ENCODE measurements at places on chromosomes 2 and 18.
A peak's percentile ranks its signal among the peaks of the same experiment; 100 is the strongest.

GRCh38 chr2:203799908-203800307 is 67.7 kb upstream of the CTLA4 start:
- no peak for DNase-seq

- no peak for DNase-seq
Measured at GRCh38 chr2:59066787-59067399, 825.8 kb upstream of the FANCL start.

GRCh38 chr2:207200136-207200535 is 34.4 kb upstream of the KLF7 start:
- DNase-seq: no peak

- DNase-seq: peak; percentile 34
Measured at GRCh38 chr18:9475643-9476591, 604 bp downstream of the RALBP1 start.

GRCh38 chr2:54360055-54360792 is 95.9 kb upstream of the SPTBN1 start:
- no peak for DNase-seq

- no peak for DNase-seq
Measured at GRCh38 chr2:85591563-85591962, 4.0 kb upstream of the RNF181 start.

- DNase-seq: no peak
Measured at GRCh38 chr2:221377066-221377465, 195.0 kb downstream of the EPHA4 start.

- no peak for DNase-seq
Measured at GRCh38 chr2:72166279-72166678, 18.6 kb upstream of the CYP26B1 start.

DNA sequence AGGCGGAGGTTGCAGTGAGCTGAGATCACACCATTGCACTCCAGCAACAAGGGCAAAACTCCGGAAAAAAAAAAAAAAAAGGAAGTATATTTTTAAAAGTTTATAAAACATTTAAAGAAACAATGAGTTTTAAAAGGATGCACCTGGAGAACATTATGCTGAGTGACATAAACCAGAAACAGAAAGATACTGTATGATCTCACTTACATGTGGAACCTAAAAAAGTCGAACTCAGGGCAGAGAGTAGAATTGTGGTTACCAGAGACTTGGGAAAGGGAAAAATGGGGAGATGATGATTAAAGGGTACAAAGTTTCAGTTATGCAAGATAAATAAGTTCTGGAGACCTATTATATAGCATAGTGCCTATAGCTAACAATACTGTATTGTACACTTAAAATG is 52.8 kb upstream of the RTN4 start:
- no peak for DNase-seq

GRCh38 chr2:233402346-233402745 is 48.1 kb downstream of the DGKD start:
- no peak for DNase-seq

DNA sequence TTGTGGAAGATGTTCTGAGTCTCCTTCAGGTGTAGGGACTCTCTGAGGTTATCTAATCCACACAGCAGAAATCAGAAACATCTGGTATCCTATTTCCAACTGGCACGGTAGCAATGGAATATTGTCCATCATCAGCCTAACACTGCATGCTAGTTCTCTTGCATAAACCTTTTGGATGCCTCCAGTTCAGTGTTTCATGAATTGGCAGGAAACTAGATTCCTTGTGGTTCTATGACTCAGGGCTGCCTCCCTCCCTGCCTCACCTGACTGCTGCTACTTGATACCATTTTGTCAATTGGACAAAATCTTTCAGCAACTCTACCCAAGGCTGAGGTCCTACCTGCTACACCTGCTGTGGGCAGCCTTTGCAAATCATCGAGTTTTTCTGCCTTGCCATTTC is 130.9 kb downstream of the TPGS2 start:
- no peak for DNase-seq

DNA sequence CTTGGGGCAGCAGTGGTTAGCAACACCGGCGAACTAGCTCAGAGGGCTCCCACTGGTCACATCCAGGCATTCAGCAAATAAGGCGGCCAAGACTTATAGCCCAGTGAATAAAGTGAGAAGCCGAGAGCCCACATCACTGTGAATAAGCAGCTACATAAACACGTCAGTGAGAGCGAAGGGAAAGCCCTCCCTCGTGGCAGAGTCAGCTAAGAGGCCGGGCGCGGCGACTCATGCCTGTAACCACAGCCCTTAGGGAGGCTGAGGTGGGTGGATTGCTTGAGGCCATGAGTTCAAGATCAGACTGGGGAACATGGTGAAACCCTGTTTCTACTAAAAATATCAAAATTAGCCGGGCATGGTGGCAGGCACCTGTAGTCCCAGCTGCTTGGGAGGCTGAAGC is 5.2 kb downstream of the D2HGDH start:
- no peak for DNase-seq

GRCh38 chr2:190311893-190312634 is 7.6 kb downstream of the HIBCH start:
- DNase-seq: no peak

GRCh38 chr2:241983571-241984270 is 114.2 kb downstream of the RTP5 start:
- no peak for DNase-seq

- no peak for DNase-seq
Measured at GRCh38 chr2:236553522-236553921, 16.1 kb upstream of the ACKR3 start.

DNA sequence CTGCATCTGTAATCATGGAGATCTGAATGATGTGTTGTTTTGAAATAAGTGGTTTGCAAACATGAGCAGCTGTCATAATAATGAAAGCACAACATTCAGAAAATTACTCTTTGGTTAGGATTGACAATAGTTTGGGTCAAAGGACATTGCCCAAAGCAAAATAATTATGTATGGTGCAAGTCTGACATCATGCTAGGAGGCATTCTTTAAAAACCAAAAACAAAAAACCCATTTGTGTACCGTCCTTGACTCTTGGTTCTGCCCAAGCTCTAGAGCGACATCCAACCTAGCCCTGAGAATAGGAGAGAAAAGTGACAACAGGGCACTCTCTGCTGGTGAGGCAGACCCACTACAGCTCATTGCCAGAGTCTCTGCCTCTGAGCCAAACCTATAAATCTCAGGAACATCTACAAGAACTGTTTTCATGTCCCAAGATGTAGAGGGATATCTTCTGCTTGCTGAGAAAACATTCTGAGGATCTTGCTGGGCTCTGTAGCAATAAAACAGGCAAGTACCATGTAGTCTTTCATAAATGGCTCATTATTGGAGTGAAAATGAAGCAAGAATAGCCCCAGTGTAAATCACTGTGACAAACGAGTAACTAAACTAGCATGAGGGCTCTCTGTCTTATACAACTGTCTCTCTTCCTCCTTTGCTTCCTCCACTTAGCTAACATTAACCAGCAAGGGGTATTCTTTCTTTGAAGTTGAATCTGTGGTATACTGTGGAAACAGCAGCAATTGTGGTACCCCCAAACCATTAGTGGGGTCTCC is 266.8 kb upstream of the CXCR4 start:
- peak; percentile 66 for DNase-seq

- no peak for DNase-seq
Measured at GRCh38 chr18:23623040-23623439, 36.7 kb upstream of the NPC1 start.

DNA sequence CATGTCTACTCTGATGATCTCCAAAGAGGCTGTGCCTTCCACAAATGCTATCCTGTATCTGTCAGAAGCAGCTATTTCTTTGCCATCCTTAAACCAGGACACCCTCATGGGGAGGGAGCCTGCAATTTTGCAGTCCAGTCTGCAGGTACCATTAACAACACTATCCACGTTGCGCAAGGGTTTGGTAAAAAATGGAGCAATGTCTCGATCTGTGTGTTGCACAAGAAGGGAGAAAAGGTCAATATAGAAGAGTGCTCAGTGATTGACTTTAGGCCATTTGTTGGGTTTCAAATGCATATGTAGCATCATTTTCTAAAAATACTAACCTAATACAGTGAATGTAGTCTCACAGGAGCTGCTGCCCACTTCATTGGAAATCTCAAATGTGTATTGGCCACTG is 74.3 kb downstream of the TTN start:
- no peak for DNase-seq

DNA sequence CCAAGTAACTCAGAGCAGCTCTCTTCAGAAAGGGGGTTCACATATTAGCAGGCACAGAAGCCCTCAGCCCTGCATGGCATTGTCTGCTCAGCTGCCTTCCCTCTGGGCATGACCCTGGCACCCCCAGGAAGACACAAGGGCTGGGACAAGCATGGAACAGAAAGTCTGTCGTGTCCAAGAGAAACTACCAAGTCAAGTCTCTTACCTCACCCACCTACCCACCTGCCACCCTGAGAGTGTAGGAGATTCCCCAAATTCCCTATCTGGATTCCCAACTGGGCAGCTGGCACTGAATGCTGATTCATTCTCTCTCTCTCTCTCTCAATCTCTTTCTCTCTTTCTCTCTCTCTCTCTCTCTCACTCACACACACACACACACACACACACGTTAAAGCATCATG is 21.6 kb downstream of the SMAD7 start:
- no peak for DNase-seq

GRCh38 chr2:47070920-47071824 is 83.9 kb downstream of the STPG4 start:
- peak; percentile 89 for DNase-seq

DNA sequence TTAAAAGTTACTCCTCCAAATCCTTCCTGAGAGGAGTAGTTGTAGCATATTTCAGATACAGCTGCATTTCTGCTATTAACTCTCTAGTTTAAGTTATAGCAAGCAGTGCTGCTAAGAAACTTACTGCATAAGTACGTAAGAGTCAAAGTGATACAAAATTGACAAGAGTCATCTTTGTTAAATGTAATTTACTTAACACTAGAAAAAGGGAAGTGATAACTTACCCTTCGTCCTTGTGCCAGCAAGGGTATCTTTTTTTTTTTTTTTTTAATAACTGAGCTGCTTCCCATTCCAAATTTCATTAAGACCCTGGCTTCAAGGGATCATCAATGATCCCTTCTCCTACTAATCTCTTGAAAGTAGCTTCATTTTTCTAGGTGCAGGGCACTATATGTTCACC is 493.0 kb downstream of the PLCL1 start:
- no peak for DNase-seq

DNA sequence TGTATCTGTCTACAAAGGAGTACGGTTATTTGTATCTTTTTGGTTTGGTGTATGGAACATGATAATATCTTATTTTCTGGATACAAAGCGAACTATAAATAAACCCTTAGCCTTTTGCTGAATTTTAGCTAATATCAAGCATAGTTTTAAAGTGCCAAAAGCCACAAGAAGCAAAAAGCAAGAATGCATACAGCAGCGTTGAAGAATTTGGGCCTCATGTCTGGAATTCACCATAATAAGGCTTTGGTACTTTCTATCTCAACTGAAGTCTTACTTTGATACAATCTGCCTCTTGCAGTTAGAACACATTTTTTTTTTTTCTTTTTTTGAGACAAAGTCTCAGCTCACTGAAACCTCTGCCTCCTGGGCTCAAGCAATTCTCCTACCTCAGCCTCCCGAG is 151.5 kb downstream of the ERBB4 start:
- DNase-seq: no peak

- DNase-seq: no peak
Measured at GRCh38 chr18:48693625-48694262, 154.9 kb downstream of the CTIF start.

DNA sequence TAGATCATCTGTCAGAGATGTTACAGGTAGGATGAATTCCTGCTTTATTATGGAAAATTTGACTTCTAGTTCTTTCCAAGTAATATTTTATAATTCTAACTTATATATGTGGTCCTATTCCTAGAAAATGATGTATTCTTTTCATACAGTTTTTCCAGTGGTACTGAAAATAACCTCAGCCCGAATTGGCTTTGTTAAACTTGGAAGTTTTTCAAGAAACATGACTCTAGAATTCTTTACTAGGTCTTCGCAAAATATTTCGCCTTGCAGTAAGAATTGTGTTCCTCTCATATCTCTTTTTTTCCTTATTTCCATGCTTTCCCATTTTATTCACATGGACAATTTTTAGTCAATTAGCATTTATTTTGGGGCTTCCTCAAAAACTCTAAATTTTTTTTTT is 60.5 kb downstream of the BMPR2 start:
- DNase-seq: no peak

DNA sequence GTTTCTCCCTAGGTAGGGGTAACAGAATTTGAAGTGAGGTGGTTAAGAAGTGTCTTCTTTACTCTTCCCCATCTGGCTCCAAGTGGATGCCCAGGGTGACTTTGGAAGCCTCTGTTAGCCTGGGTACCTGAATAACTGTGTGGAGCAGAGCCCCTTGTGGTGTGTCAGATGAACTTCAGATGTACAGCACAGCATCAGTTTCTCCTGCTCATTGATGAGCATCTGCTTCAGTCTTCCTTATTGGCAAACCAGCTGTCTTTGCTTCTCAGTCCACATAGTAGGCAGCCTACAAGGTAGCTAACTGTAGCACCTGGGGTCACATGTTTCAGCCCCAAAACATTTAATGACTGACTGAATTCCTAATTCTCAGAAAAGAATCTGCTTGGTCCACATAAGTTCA is 56.2 kb upstream of the ATP8B1 start:
- peak; percentile 41 for DNase-seq

DNA sequence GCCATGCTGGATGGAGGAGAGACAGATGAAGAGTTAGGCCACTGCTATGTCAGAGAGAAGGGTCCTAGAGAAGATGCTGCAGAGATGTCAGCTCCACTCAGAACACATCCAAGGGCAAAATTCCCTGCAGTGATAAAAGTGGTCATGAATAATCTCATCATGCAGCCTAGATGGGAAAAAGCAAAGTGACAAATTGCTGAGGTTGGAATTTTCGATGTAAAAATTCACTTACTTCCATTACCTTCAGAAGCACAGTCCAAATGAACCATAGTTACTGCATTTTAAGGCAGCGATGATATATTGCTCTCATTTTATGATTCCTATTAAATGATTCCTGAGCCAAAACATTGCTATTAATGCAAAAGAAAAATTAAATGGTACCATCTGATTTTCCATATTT is 16.4 kb downstream of the ANKRD29 start:
- no peak for DNase-seq

- no peak for DNase-seq
Measured at GRCh38 chr2:95552911-95553310, 38.9 kb upstream of the TRIM43 start.

Data from AML-193 (cell line).